ENCODE measurements at places on chromosomes 1 and 21.

GRCh38 chr1:89842567-89843272, 21.9 kb downstream of the LRRC8D start:
- no peak for DNase-seq

GRCh38 chr1:177983482-177984135, 13.8 kb upstream of the SEC16B start:
- no peak for DNase-seq

DNA sequence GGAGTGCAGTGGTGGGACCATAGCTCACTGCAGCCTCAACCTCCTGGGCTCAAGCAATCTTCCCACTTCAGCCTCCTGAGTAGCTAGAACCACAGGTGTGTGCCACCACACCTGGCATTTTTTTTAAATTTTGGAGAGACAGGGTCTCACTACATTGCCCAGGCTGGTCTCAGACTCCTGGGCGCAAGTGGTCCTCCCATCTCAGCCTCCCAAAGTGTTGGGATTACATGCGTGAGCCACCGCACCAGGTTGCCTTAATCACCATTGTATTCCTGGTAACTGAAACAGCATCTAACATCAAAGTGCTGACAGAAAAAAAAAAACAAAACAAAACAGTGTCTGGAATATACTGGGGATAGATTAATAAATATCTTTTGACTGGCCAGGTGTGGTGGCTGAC, 18.2 kb downstream of the RPL5 start:
- no peak for DNase-seq

- DNase-seq, result no peak
These were observed 26.3 kb upstream of the PALMD start for GRCh38 chr1:99619583-99619982.

GRCh38 chr1:59979666-59980065, 53.1 kb upstream of the CYP2J2 start:
- DNase-seq, result no peak

DNA sequence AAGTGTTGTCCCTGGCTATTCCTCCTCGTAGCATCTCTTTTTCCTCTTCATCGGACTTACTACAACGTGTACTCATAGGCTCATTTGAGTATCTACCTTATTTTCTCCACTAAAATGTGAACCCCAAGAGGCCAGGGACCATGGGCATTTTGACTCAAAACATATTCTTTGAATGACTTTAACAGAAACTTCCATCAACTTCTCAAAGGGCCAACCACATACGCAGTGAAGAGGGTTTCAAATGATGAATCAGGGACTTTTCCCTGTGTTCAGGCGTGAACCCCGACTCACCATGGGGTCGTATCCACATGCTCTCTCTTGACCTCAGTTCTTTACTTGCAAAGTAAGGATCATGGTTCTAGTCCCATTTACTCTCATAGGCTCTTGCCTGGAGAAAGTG, 20.2 kb upstream of the GPR137B start:
- DNase-seq, result no peak

GRCh38 chr1:151294742-151295462, 12.8 kb downstream of the ZNF687 start:
- no peak for DNase-seq

DNA sequence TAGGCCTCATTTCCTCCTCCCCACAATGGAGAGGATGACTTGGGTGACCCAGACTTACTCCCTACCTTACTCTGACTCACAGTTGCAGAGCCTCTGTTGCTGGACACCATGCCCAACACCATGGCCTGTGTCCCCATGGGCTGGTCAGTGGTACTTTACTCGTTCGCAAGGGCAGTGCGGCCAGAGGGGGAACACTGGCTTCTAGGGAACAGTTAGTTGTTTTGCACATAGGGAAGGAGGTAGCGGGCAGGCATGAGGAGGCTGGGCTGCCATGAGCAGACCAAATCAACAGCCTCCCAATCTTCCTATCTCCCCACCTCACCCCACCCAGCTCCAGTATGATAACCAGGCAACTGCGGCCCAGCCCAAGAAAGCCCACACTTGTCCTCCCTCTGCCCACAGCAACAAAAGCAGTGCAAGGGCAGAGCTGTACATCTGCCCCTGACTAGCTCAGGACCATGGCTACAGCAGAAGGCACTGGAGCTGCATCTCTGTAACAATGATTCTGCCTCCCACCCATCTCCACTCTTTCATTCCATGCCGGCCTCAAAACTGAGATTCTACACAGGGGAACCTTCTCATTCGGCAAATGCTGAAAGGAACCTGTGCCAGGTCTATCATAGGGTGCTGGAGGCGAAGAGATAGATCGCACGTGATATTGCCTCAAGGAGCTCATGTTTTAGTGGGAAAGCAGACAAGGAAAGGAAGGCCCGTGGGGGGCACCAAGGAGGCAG, 18.6 kb downstream of the TAL1 start:
- DNase-seq, result no peak

DNA sequence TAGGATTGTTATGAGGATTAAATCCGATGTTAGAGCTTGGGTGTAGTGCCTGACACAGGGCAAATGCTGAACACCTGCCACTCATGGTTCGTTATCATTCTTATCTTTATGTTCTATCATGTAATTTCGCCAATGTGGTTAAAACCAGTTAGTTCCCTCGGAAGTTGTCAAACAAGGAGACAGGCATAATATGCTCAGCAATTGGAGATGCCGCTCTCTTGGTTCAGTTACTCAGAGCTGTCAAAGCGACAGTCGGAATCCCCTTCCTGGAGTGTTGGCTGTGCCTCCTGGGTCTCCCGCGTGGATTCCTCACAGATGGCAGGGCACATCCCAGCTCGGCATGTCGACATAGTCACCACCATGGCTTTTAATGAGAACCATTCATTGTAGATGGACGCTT, 192.2 kb downstream of the ROR1 start:
- DNase-seq, result no peak

GRCh38 chr1:186679924-186680244, 339 bp downstream of the PTGS2 start:
- DNase-seq, result peak; percentile 2

GRCh38 chr1:202130297-202130721, 7.6 kb downstream of the GPR37L1 start:
- no peak for DNase-seq

- no peak for DNase-seq
These were observed 38.2 kb upstream of the PIGC start for GRCh38 chr1:172482044-172482443.

DNA sequence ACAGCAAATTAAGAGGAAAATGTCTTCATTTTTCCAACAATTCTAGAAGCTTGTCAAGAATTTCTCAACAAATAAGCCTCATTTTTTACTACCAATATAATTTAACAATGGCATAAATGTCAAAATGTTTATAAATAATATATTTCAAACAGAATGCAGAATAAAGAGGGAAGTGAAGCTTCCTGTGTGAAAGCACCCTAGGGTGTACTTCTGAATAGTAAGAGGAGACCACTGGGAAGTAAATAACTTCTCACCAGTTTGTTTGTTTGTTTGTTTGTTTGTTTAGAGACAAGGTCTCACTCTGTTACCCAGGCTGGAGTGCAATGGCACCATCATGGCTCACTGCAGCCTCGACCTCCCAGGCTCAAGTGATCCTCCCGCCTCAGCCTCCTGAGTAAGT, 244.3 kb downstream of the SLC45A1 start:
- DNase-seq, result no peak

GRCh38 chr1:23366598-23366997, 3.0 kb downstream of the ZNF436 start:
- DNase-seq, result no peak

DNA sequence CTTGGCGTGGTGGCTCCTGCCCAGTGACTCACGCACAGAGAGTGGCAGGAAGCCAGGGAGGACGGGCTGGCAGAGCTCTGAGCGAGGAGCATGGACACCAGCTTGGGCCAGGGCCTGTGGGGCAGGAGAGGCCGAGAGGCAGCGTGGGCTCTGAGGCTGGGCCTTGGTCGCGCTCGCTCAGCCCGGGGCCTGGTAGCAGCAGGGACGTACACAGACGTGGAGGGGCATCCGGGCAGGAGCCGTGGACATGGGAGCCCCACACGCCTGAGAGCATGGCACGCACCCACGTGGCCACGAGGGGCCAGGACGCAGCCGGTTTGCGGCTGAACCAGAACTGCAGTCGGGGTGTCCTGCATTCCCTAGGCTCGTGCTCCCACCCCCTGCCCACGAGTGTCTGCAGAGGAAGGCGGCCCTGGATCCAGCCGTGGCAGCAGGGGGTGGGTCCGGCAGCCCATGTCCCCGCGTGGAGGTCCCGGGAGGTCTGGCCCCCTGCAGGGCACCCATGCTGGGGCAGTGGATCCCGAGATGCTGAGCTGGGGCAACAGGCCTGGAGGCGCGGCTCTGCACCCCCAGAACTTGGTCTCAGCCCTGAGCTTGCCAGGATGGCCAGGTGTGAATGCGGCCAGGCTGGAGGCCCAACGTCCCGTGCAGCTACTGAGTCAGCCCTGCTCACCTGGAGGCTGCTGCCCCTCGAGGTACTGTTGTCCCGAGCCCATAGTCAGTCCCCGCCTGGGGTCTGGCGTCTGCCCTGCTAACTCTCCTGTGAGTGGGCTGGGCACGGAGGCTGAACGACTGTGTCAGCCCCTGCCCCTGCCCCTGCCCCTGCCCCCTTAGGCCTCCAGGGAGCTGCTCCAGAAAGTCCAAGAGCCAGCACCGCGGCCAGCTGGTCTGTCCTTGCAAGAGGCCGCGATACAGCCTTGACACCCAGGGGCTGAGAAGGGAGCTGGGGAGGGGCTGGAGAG, 61.6 kb downstream of the SLX9 start:
- peak; percentile 29 for DNase-seq

- DNase-seq, result no peak
These were observed 49.3 kb downstream of the CLCA4 start for GRCh38 chr1:86596224-86596623.

GRCh38 chr1:228396770-228397662, 9.6 kb downstream of the TRIM11 start:
- DNase-seq, result no peak

DNA sequence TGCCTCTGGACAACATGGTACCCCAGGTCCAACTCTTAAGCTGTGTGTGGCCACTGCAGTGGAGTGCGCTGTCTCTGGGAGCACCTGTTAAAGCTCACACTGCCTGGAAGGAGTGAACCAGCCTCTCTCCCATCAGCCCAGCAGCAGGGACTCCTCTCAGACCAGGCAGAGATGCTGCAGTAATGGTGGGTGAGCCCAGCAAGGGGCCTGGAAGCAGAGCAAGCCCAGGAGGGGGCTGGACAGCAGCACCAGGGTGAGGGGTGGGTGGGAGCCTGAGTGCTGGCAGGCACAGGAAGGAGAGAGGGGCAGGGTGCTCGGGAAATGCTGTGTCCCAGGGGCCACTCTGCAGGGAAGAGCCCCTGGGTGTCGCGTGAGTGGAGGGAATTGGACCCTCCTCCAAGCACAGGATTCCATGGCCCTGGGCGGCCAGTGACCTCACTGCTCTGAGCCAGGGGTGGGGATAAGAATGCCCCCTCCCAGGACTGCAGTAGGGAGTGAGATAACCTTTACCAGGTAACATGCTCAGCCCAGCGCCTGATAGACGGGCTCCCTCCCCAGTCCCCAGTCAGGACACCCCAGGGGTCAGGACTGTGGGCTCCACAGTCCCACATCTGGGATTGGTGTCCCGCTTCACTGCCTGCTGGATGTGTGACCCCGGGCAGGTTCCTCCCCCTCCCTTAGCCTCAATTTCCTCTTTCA, 313.1 kb downstream of the MATN1 start:
- DNase-seq, result no peak

- no peak for DNase-seq
These were observed 1.6 kb downstream of the TNFRSF14 start for GRCh38 chr1:2557482-2558400.

GRCh38 chr1:200954434-200954833, 59.7 kb downstream of the INAVA start:
- no peak for DNase-seq

DNA sequence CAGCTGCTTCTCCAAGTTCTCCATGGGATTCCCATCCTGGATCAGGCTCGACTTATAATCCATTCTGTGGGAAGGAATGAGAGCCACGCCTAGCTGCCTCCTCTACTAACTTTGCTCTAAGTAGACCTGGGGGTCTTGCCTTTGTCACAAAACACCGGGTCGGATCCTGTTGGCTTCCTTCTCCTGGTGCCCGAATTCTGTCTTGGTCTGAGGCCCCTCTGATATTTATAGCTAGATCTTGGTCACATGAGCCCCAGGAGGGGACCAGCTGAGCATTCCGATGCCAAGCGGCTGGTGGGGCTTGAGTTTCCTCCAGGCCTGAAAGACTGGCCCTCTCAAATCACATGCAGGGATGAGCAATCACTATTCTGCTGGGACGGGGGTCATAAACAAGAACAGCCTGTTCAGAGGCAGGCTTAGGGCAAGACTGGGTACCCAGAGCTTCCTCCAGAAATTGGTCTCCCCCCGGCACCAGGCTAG, at the start of gene TRIM63:
Gene TRIM63 (minus strand): TSS at position 199 of the 480 bp plus-strand sequence. CDS start 136 bp downstream, at position 63.
- no peak for DNase-seq

GRCh38 chr1:225580238-225581099, 72.5 kb downstream of the ENAH start:
- no peak for DNase-seq

DNA sequence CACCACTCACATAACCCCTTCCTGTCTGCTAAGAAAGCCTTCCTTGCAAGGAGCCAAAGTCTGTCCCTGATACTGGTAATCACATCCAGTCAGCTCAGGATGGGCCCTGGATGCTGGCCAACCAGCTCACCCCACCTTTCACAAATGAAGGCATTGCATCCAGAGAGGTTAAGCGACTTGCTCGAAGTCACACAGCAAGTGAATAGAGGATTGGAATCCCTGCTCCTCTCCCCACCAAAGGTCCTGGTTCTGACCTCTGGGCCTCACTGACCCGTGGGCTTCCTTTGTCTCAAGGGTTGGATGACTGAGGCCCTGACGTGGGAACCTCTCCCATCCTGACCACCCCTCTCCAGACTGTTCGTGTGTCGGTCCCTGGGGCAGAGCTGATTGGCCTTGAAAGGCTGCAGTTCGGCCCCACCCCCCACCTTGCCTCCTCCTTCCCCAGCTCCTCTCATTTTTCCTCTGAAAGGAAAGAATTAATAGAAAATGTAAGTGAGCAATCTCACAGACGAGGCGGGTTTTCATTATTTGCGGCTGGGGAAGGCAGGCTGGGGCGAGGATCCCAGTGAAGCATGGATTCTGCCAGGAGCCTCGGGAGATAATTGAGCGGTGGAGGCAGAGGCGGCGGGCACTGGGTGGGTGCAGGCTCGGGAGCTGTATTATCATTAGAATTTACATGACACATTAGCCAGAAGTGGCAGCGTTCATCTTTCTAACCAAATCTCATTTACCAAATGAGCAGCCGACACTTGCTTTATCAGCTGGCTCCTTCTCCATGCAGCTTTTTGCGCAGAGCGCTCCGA, 101.5 kb upstream of the CSF3R start:
- no peak for DNase-seq

DNA sequence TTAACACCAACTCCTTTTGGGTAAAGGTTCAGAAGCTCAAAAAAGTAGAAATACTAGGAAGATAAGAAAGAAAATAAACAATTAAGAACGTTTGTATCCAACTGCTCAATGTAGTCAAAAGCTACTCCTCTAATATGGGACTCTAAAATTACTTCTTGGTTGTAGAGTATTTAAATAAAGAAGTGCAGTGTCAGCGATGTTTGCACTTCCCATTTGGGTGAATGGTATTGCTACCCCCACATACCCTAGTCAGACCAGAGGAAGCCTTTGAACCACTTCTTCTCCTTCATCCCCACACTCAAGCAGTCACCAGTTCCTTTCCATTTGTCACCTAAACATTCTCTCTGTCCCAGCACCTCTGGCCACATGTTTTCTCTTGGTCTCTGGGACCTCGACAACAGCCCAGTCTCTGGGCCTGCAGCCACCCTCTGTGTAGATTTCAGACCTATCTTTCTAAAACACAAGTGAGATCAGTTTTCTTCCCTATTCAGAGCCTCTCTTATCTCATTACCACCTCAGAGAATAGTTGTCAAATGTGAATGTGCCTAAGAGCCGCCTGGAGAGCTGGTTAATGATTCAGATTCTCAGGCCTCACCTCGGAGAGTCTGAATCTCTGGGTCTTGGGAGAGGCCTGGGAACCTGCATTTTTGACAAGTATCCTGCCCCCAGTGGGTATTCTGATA, 109.8 kb downstream of the OMA1 start:
- DNase-seq, result no peak

Measured in HS-5 (cell line).